ENCODE measurements at places on chromosomes 6 and 20.

DNA sequence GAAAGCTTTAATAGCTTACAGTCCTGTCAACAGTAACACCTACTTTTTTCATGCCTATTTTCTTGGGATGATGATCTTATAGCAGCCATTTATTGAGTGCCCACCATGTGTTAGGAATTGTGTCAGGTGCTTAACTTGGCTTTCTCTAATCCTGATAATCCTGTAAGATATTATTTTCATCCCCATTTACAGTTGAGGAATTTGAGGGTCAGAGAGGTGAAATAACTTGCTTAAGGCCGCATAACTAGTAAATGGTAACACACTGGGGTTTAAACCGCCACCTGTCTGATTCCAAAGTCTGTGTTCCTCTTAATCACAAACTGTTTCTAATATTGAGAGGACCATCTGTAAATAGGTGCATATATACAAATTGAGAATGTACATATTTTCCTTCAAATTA lies 55.5 kb downstream of the NCOA3 start:
- H3K27me3 ChIP-seq, result no peaks in the 10 kb centered on the region
- DNase-seq, result no peak
- no peak overlapping the region for H3K4me3 ChIP-seq
- H3K36me3 ChIP-seq, result peaks cover 30% of the 10 kb centered on the region

- H3K36me3 ChIP-seq, result peaks cover 8% of the 10 kb centered on the region
- H3K27ac ChIP-seq, result peak overlapping the region; percentile 20
- peaks cover 20% of the 10 kb centered on the region for H3K4me1 ChIP-seq
- no peak overlapping the region for H3K4me3 ChIP-seq
- no peaks in the 10 kb centered on the region for H3K27me3 ChIP-seq
Observed at GRCh38 chr6:158242071-158242606, 70.1 kb upstream of the TULP4 start.

DNA sequence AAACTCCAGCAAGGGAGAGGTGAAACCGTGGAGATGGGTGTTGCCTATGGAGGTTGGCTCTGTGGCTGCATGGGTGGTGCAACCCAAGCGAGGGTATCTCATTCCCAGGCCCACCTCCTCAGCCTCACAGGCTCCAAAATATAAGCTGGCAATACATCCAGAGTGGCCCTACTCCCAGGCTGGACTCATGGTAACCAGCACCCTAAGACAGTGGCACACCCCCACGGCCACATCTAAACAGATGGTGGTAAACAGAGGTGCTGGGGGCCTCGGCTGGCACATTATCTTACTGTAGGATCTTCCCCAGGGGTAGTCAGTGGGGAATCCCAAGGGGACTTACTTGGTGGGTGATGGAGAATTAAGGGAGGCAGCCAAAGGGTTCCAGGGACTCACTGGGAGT lies 33.7 kb upstream of the CCND3 start:
- H3K4me1 ChIP-seq, result peaks cover 36% of the 10 kb centered on the region
- no peak overlapping the region for H3K27ac ChIP-seq
- H3K27me3 ChIP-seq, result no peaks in the 10 kb centered on the region
- peaks cover 11% of the 10 kb centered on the region for H3K36me3 ChIP-seq
- no peak for DNase-seq

GRCh38 chr20:47773371-47773786 lies 11.9 kb downstream of the SULF2 start:
- no peaks in the 10 kb centered on the region for H3K4me1 ChIP-seq
- peaks cover 2% of the 10 kb centered on the region for H3K27me3 ChIP-seq
- DNase-seq, result no peak
- H3K27ac ChIP-seq, result no peak overlapping the region
- H3K36me3 ChIP-seq, result no peaks in the 10 kb centered on the region

DNA sequence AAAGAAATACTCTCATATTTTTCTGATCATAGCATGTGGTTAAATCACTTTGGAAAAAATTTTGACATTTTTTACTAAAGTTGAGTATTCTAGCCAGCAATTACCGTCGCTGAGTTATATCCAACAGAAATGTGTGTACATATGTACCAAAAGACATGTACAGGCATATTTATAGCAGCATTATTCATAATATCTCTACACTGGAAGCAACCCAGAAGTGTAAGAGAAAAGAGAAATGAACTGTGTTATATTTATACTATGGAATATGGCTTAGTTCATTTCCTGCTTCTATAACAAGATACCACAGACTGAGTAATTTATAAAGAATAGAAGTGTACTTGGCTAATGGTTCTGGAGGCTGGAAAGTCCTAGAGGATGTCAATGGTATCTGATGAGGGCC lies 474.0 kb upstream of the GJE1 start:
- H3K4me3 ChIP-seq, result no peak overlapping the region
- DNase-seq, result no peak
- H3K36me3 ChIP-seq, result no peaks in the 10 kb centered on the region
- H3K4me1 ChIP-seq, result no peaks in the 10 kb centered on the region
- no peaks in the 10 kb centered on the region for H3K27me3 ChIP-seq
- no peak overlapping the region for H3K27ac ChIP-seq

- peak overlapping the region; percentile 94 for H3K27ac ChIP-seq
- DNase-seq, result no peak
- H3K4me1 ChIP-seq, result peaks cover 75% of the 10 kb centered on the region
- H3K36me3 ChIP-seq, result peaks cover 45% of the 10 kb centered on the region
- H3K4me3 ChIP-seq, result peak overlapping the region; percentile 89
Observed at GRCh38 chr6:144347933-144348332, 62.8 kb downstream of the UTRN start.

- H3K4me1 ChIP-seq, result peaks cover 7% of the 10 kb centered on the region
- no peak overlapping the region for H3K27ac ChIP-seq
- DNase-seq, result no peak
- H3K27me3 ChIP-seq, result peaks cover 9% of the 10 kb centered on the region
Observed at GRCh38 chr20:23125159-23125558, 39.0 kb upstream of the CD93 start.

DNA sequence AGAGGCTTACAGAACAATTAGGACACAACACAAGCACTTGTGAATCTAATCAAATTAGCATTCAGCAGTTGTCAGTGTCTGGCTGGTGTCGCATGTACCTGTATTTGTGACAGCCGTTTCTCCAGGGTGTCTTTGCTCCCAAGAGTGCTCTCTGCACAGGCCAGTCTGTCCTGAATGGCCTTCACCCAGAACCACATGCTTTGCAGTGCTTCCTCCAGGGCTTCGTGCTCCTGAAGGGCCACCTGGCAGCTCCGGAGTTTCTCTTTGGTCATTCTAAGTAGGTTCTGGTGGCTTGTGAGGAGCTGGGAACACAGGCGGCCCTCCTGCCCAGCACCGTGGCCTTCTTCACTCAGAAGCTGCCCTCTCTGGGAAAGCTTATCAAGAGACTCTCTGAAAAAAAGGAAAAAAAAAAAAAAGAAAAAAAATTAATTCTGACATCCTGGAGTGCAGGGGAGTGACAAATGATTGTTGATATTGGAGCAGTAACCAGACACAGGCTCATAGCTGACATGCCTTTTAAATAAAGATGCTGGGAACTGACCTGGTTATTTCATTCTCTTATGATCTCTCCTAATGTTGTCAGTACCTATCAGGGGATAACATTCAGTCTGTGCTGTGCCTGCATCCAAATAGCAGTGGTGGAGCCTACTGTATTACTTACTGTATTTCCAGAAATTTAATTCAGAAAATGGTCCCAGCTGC lies 245.8 kb downstream of the SYNE1 start:
- H3K27ac ChIP-seq, result no peak overlapping the region
- no peak for DNase-seq
- H3K4me3 ChIP-seq, result no peak overlapping the region
- H3K36me3 ChIP-seq, result no peaks in the 10 kb centered on the region

GRCh38 chr6:15327271-15327670 lies 81.4 kb downstream of the JARID2 start:
- H3K27ac ChIP-seq, result peak overlapping the region; percentile 3
- peak; percentile 40 for DNase-seq
- H3K27me3 ChIP-seq, result no peaks in the 10 kb centered on the region
- peaks cover 71% of the 10 kb centered on the region for H3K4me1 ChIP-seq

DNA sequence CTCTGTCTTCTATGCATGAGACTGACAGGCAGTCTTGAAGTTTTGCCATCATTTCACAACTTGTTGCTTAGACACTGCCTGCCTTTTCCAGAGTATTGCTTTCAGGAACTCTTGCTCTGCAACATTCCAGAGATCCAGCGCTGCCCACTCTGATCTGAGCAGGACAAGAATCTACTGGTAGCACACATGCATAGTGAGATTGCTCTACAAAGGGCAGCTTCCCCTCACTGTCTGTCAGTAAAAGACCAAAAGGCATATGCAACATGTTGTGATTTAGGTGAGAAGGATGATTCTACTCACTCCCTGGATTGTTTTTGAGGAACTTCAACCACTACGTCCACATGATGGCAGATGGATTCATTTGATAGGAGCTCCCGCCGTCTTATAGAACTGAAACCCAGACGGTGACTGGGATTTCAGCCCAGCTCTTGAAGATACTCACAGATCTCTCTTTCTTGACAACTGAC lies 259.1 kb downstream of the ARID1B start:
- H3K4me1 ChIP-seq, result peaks cover 7% of the 10 kb centered on the region
- H3K27me3 ChIP-seq, result no peaks in the 10 kb centered on the region
- no peak overlapping the region for H3K4me3 ChIP-seq
- H3K27ac ChIP-seq, result no peak overlapping the region

DNA sequence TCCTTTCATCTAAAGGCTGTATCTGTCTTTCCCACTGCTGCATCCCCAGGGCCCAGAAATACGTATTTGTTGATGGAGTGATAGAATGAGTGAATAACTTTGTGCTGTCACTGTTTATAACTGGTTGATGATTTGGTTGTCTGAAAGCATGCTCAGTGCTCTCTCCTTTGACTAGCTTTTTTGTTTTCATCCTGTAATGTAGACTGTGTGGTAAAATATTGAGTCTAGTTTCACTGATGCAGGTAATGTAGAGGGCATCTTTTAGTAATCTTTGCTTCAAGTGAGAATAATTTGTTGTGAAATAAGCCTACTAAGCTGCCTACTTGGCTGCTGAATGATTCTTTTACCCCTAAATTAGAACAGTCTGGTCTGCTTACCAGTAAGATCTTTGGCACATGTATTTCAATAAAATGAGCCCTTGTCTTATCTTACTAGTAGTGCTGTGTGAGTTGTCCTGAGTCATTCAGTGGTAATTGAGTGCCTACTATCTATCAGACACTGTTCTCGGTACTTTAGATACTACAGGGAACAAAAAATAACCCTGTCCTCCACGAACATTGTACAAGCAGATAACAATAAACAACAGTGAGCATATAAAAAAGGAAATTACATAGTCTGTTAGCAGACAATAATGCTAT lies 39.9 kb downstream of the MAPK14 start:
- peaks cover 12% of the 10 kb centered on the region for H3K36me3 ChIP-seq
- DNase-seq, result no peak
- H3K27ac ChIP-seq, result no peak overlapping the region
- H3K27me3 ChIP-seq, result no peaks in the 10 kb centered on the region
- peaks cover 29% of the 10 kb centered on the region for H3K4me1 ChIP-seq
- H3K4me3 ChIP-seq, result no peak overlapping the region

DNA sequence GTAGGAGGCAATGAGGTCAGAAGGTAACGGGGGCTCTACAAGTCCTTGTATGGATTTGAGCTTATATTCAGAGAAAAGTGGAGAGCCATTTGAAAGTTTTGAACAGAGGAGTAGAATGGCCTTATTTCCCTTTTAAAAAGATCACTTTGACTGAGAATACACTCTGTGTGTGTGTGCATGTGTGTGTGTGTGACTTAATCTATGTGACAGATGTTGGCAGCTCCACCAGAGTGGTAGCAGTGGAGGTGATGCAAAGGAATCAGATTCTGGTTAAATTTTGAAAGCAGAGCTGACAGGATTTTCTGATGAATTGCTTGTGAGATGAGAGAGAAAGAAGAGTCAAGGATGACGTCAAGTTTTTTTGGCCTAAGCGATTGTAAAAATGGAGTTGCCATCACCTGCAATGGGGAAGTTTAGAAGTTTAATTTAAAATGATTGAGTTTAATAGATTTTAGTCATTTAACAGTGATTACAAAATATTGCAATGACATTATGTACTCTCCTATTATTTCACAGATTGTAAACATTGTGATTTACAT lies 172.2 kb upstream of the HEY2 start:
- no peaks in the 10 kb centered on the region for H3K27me3 ChIP-seq
- H3K36me3 ChIP-seq, result no peaks in the 10 kb centered on the region
- H3K4me1 ChIP-seq, result no peaks in the 10 kb centered on the region
- no peak overlapping the region for H3K27ac ChIP-seq
- DNase-seq, result no peak
- no peak overlapping the region for H3K4me3 ChIP-seq

DNA sequence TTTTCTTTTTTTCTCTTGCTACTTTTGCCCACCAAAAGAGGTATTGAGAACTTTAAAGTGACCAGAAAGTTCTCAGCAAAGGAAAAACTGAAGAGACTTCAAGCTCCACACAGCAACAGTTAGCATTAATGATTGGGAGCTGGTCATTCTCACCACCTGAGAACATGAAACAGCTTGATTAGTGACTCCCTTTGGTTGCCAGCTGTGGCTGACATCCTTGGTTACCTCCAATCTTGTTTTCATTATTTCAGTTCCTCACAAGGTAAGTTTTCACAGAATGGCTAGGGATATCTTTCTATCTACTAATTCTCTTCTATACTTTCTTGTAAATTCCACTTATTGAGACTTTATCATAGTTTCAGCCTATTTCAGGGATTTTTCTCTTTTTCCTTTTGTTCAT lies 427.9 kb downstream of the QKI start:
- no peak overlapping the region for H3K27ac ChIP-seq
- no peaks in the 10 kb centered on the region for H3K4me1 ChIP-seq
- H3K4me3 ChIP-seq, result no peak overlapping the region
- no peaks in the 10 kb centered on the region for H3K27me3 ChIP-seq
- no peaks in the 10 kb centered on the region for H3K36me3 ChIP-seq

DNA sequence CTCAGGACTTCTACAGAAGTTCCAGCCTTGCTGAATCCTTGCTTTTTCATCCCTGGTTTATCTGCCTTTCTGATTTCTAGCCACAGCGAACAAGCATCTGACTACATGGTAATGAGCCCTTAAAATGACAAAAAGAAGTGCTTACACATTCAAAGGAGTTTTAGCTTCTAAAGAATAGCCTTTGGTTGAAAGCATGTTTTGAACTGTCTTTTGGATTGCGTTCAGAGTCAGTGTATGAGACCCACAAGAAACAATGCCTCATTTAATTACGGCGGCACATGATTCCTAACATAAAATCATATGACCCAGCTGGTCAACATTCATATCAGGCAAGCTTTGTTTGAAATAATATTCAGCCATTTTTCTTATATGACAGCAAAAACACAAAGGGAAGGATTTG lies 784.2 kb downstream of the KIF16B start:
- H3K36me3 ChIP-seq, result no peaks in the 10 kb centered on the region
- no peak overlapping the region for H3K27ac ChIP-seq
- no peak overlapping the region for H3K4me3 ChIP-seq
